ENCODE measurements at places on chromosomes 5 and 9. TPM values are rescaled to one million over a fixed set of nuclear protein-coding genes. Genes with fewer than 3 reads are reported as not detected.

DNA sequence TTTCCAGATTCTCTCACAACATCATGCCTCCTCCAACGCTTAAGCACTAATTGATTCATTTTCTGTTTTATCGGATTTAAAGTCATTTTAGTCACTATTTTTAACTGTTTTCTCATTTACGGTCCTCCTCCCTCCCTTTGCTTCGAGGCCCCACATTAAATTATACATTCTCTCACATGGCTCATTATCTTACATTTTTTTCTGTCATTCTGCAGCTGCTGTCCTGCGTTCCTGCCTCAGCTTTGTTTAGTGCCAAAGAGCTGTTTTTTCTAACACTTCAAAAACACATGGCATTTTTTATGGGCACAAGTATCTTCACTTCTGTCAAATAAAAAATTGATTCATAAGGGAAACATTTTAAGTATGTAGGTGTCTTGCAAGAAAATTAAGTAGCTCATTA is 130.1 kb upstream of the FST start:
- DNase-seq = no peak

The SNCAIP gene
- total RNA-seq = 4.7 TPM

- peak; percentile 84 for DNase-seq
Observed at GRCh38 chr9:135294836-135295235, 184.7 kb upstream of the PPP1R26 start.

DNA sequence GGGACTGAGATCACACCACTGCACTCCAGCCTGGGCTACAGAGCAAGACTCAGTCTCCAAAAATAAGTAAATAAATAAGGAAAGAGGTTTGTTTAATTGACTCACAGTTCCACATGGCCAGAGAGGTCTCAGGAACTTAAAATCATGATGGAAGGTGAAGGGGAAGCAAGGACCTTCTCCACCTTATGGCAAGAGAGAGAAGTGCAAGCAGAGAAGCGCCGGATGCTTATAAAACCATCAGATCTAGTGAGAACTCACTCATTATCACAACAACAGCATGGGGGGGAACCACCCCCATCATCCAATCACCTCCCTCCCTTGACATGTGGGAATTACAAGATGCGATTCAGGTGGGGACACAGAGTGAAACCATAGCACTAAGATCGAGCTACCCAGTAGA is 22.8 kb upstream of the RGMB start:
- DNase-seq = peak; percentile 42

The TUSC1 gene
- 31.2 TPM for total RNA-seq

DNA sequence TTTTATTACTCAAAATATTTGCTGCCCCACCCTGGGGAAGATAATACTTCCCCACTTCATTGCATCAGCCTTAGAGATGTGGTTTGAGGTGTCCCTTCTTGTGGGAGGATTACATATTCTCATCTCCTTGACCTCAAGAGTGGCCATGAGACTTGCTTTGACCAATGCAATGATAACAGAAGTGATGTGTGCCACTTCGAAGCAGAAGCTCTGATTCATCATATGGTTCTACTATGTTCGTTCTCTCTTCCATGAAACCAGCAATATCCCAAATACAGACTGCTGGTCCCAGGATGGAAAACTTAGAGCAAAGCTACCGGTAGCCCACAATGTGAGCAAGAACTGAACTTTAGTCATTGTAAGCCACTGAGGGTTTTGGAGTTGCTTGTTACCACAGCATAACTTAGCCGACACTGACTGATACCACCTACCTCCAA is 92.0 kb downstream of the THBS4 start:
- peak; percentile 8 for DNase-seq

The KCNMB1 gene
- total RNA-seq = not detected

- DNase-seq = no peak
Observed at GRCh38 chr5:135253601-135254178, 145.3 kb downstream of the MACROH2A1 start.

DNA sequence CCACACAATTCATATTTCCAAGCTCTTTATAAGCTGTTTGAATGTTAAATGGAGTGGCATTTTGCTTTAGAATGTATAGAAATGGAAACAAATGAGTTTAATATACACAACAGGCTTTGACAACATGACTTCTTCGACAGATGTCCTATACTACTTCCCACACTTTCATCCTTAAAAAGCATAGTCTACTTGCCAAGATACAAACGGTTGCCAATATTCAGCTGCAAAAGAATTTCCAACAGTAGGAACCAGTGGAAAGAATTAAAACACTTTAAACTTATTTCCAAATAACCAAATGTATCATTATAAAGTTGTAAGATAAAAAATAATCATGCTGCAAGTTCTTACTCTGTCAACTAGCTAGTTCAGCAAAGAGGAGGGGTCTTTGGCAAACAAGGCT is 456.4 kb downstream of the PDE4D start:
- no peak for DNase-seq

DNA sequence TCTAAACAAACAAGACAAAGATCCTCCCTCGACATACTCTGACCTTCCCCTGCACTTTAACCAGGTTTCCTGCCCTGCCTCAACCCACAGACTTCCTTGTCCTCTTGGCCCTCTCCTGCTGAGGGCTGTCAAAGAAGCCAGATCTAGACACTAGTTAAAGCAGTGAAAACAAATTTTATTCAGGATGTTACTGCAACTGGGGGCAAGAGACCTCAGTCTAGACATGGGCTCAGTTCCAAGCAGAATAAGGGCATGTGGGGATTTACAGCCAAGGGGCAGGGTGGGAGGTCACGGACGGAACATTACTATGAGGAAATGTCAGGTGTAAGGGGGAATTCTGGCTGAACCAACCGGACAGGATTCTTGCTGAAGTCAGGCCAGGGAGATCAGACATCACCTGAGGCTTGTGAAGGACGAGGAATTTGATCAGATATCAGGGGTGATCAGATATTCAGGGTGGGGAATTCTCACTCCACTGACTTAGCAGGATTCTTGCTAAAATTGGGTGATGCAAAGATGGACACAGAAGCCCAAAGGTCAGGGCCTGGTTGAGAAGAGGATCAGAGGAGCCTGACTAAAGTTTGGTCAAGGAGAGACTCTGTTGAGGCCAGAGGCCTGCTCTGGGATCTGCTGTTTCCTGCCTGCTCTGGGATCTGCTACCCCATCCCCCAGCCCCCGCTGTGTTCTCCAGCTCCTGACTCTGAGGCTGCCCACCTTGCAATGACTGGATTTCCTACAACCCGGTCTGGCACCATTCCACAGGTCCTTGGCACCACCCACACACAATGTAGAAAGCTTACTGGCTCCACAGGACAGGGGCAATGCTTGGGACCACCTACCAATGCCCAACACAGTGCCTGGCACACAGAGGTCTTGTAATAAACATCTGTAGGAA is 21.5 kb downstream of the GABBR2 start:
- DNase-seq = no peak

DNA sequence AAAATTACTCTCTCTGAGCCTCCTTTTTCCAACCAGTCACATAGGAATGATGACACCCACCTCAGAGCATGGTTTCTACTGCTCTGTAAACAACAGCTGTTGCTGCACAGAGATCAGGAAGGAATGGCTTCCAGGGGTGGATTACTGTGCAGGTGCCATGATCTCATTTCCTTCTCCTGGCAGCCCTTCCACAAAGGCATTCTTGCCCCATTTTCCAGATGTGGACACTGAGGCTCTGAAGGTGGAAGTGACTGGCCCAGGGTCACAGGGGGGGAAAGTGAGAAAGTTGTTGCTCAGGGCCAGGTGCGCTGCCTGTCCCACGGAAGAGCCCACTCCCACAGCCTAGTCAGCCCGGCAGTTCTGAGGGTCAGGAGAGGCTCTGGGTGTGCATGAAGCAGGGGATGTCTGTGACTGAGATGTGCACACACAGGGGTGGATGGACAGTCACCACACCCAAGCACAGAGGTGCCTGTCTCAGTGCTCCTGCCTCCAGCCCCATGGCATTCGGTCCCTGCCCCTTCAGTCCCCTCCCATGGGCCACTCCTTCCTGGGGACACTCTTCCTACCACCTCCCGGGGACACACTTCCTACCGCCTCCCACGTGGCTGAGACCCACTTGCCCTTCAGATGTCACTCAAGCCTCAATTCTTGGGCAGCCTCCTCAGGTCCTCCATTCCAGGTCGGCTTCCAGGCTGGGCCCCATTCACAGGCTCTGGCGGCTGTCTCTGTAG is 17.0 kb downstream of the FGFR4 start:
- DNase-seq = peak; percentile 35

DNA sequence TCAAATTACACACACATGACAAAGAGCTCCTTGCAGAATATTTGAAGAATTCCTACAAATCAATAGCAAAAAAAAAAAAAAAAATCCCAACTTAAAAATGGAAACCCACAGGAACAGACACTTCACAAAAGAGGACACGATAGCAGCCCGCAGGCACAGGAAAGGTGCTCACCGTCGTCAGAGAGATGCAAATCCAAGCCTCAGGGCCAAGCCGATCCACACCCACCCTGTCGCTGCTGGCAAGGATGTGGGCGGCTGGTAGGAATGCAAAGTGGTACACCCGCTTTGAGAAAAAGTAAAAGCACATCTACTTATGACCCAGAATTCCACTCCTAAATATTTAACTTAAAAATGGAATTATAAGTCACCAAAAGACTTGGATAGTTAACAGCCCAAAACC is 10.8 kb downstream of the LCN9 start:
- DNase-seq = no peak

Measured in A172 (cell line).